ENCODE measurements at places on chromosomes 4 and X.

GRCh38 chr4:1873291-1873690 is 2.1 kb downstream of the NSD2 start:
- DNase-seq, result no peak

- no peak for DNase-seq
These were observed 7.5 kb upstream of the TIMP1 start for GRCh38 chrX:47574547-47575301.

GRCh38 chr4:687048-687970 is 1.6 kb downstream of the SLC49A3 start:
- DNase-seq, result no peak

DNA sequence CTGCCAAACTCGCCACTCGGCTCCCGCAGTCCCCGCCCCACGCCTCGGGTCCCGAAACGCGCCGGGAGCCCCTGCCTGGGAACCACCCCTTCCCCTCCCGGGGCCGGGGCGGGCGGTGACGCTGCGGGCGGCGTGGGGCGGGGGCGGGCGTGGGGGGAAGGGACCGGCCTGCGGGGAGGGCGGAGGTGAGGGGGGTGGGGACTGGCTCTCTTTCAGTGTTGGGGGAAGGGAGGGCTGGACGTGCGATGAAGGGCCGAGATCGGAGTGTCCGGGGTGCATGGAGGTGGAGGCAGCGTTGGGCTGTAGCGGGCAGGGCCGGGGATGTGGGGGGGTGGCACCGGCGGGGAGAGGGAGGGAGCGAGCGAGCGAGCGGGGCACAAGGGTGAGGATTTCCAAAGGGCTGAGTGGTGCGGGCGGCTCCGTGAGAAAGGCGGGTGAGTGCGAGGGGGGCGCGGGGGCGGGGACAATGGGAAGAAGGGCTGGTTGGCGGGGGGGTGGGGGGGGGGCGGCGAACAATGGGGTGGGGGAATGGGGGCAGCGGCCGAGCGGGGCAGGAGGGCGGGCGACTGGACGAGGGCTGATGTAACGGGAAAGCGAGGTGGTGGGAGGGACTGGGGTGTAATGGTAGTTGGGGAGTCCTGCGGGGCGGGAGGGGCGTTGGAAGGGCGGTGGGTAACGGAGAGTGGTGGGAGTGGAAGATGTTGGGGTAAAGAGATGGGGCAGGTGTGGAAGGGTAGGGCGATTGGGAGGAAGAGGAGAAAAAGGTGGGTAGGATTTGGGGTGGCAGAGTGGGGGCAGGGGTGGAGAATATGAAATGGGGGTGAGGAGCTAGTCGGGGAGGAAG is 578 bp downstream of the DCUN1D4 start:
- DNase-seq, result peak; percentile 51

GRCh38 chrX:154516656-154517100 is 646 bp upstream of the FAM3A start:
- no peak for DNase-seq

DNA sequence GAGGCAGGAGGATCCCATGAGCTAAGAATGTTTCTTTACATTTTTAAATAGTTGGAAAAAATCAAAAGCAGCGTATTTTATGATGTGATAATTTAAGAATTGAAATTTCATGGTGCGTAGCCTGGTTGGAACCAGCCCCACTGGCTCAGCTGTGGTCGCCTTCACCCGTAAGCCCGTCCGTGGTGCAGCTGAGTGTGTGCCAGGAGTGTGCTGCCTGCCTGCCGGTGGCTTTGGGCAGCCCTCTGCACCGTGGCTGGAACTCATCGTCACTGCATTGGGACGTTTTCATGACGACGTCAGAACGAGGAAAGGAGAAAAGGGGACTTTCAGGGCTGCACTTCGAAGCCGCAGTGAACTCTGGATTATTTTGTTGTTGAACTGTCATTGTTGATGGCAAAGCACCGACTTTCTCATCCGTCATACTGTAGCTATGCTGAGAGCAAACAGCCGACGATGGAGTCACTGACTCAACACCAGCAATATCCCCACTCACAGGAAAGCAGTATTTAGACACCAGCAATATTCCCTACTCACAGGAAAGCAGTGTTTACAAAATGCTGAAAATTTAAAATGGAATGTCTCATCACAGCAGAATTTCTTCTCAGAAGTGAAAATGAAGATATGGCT is 35.1 kb downstream of the PCGF3 start:
- DNase-seq, result no peak

- DNase-seq, result no peak
These were observed 143.9 kb downstream of the PJA1 start for GRCh38 chrX:69021141-69021960.

DNA sequence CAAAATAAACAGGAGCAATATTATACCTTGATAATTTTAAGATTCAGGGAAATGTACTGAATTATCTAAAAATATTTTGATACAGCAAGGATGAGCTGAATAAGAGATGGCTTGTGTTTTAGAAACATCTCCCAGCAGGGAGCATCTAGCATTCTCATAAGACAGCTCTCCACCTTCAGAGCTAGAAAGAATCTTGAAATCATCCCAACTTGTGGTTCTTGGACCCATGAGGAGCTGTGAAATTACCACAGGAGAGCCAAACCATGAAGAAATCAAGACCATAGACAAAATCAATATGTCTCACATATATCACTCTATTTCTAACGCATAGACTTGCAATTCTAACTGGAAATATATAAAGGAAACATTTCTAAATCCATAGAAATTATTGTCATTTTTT is 210.6 kb upstream of the DKK2 start:
- no peak for DNase-seq

- DNase-seq, result no peak
These were observed 736.9 kb upstream of the HS3ST1 start for GRCh38 chr4:12165616-12166015.

DNA sequence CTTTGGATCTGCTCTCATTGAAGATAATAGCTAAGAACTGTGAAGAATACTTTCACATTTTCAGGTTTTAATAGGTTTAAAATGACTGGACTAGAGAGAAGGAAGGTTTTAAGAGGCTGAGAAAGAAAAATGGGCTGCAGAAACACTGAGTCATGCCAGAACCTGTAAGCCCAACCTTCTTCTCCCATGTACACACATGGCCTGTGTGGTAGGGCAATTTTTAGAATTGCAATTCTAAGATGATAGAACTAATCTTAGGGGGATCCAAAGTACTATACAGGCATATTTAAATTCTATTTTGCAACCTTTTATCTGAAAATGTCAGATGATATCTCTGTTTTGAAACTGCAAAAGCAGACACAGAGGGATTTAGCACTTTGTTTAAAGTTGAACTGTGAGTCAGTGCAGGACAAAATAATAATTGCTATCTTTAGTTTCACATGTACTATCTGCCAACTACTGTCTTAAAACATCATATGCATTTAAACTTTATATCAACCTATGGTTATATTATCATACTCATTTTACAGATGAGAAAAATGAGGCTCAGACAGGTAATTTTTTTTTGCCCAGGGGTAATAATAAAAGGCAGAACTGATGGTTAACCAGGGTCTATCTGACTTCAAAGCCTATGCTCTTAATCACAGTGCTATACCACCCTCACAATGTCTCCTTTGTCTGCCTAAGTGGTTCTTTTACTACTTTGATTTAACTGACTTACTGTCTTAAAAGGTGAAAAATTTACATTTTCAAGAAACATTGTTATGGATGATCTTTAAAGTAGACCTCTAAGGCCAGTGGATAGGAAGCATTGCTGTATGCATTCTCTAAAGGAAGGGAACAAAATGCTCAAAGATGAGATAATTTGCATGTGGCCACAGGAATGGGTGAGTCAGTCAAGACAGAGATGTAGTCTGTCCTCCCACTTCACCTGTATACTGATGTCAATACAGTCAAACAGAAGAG is 4.3 kb downstream of the TMPRSS11E start:
- no peak for DNase-seq

- no peak for DNase-seq
These were observed 5.5 kb upstream of the MMAA start for GRCh38 chr4:145613566-145614232.

- no peak for DNase-seq
These were observed 403.9 kb upstream of the RPS6KA3 start for GRCh38 chrX:20670611-20671010.

GRCh38 chrX:154436374-154436982 is 476 bp upstream of the GDI1 start:
- DNase-seq, result peak; percentile 49

- DNase-seq, result no peak
These were observed 37.0 kb upstream of the SHISA3 start for GRCh38 chr4:42360256-42360669.

DNA sequence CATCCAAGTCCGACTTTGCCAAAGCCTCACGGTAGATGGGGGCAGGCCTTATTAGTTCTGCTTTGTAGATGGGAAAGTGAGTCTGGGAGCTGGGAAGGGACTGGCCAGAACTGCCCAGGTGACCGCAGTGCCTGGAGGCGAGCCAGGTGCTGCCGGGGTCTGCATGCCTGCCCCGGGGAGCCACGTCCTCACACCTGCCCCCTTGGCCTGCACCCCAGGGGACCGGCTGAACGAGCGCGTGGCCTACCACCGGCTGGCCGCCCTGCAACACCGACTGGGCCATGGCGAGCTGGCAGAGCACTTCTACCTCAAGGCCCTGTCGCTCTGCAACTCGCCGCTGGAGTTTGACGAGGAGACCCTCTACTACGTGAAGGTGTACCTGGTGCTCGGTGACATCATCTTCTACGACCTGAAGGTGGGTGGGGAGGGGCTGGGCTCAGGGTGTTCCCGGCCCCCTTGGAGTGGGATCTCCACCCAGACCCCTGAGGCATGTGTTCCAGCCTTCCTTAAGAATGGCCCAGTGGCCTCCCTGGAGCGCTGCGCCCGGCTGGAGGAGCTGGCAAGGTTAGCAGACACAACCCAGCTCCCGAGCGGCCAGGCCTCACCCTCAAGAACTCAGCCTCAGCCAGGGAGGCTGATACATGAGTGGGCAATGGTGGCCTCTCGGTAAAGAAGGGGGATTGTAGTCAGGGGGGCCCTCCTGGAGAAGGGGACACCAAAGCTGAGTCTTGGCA is 32.1 kb upstream of the HTRA3 start:
- no peak for DNase-seq

GRCh38 chr4:2390146-2390545 is 28.3 kb downstream of the ZFYVE28 start:
- DNase-seq, result no peak

GRCh38 chr4:173685165-173685830 is 155.3 kb upstream of the HAND2 start:
- DNase-seq, result no peak

- no peak for DNase-seq
These were observed 1239.7 kb downstream of the C4orf33 start for GRCh38 chr4:130335417-130336194.

DNA sequence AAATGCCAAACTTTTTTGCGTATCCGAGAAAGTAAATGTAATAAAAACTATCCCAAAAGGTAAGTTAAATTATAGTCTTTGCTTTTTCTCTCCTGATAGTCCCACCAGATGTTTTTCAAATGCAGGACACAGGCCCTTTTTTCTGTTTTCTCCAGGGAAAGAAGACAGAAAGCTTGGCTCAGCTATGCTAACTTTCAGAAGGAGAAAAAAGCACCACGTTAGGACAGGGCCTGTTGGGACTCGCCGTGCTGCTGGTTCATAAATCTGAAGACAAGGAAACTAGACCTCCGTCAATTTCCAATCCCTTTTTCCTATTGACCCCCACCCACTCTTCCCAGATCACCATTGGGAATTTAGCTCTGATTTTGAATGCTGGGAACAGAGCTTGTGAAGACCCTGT is 220.9 kb upstream of the SFRP2 start:
- DNase-seq, result no peak

DNA sequence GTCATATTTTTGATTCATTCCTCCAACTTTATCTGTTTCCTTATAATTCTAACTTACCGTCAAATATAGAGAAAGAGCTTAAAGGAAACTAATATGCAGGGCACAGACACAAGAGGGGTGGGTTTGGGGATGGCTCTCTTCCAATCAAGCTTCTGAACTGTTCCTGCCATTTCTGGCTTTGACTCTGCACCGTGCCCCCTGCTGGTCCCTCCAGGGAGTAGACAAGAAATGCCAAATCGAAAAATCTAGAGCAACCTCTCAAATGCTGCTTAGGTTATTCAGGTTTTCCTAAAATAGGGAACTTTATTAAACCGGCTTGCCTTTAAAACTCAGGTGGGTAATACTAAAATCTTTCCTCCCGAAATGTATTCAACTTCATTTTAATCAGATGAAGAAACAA is 39.8 kb upstream of the VCX3A start:
- DNase-seq, result no peak

GRCh38 chrX:149313871-149314371 is 191.2 kb downstream of the IDS start:
- DNase-seq, result no peak

DNA sequence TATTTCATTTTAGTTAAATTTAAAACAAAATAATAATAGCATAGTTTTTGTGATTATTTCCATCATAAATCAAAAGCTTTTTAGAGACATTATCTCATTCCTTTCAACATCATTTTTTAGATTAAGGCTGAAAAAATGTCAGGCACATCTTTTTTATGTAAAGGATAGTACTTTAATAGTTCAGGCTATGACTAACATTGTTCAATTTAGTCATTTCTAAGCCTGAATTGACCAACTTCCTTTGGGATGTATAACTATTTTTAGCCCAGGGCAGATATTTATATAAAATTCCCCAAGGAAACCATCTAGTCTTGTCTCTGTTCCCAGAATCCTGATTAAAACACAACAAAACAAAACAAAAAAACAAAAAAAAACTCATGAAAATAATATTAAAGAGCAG is 145.6 kb upstream of the PCDH18 start:
- no peak for DNase-seq

DNA sequence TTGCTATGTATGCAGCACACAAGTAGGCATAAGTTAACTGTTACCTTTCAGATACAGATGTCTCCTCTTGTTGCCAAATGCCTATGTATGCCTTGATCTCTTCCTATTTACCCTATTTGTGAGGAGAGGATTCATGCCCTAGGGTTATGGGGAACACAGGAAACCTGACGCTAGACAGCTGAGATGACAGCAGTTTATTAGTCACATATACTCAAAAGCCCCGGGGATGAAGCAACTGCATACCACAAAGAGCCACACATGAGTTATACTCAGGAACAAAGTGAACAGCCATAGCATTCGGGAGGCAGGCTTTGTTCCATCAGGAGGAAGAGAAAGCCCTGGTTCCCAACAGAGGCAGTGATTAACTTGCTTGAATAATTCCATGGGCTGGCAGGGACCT is 1011.7 kb upstream of the PCDH7 start:
- DNase-seq, result no peak

DNA sequence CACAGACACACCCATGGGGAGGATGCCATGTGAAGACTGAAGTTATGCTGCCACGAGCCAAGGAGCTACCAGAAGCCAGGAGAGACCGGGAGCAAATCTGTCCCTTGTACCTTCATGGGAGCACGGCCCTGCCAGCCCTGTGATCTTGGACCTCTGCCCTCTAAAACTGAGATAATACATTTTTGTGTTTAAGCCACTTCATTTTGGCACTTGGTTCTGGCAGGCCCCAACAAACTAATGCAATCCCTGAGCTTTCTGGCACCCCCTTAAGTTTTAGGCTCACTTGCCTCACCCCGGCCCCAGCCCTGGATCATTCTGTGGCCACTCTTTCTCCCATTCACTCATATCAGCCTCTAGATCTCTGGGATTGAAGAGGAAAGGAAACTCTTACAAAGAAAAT is 35.4 kb downstream of the SEL1L3 start:
- no peak for DNase-seq

GRCh38 chrX:148691456-148691855 is 191.0 kb downstream of the AFF2 start:
- no peak for DNase-seq

- DNase-seq, result no peak
These were observed 120.4 kb upstream of the STX18 start for GRCh38 chr4:4662230-4662629.

- DNase-seq, result no peak
These were observed 77.4 kb downstream of the MTMR1 start for GRCh38 chrX:150770623-150771022.
